ACHN (cell line): ENCODE measurements at places on chromosomes 7 and 10.

DNA sequence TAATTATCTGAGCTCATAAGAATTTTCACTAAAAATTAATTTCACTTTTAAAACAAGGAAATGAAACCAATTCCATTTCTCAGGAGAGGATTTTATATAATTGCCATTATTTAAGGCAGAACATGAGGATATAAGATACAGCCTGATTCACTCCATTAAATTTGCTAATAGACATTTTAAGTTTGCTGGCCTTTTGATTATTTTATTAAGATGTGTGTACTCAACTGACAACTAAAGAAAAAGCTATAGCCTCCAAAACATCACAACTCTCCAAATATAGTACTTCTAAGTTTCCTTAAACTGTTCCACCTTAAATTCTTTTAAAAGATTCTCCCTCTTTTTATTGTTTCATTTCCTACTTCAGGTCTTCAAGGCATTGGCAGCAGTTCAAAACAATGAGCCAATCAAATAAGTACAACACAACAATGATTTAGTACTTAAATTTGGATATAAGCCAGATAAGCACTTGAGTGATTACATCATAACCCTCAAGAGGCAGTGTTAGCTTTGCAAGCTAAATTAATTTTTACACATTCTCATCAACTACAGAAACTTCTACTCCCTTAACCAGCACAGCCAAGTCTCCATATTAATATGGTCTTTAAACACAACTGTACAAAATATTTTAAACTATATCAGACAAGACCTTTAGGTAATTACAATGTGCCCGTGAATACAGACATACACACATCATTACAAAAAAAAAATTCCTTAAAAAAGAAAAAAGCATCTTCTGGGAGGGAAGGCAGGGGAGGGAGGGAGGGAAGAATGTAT is 121.8 kb downstream of the KMT2C start:
- DNase-seq: peak; percentile 94

- DNase-seq: no peak
Measured at GRCh38 chr10:87705339-87705738, 45.7 kb downstream of the PAPSS2 start.

- no peak for DNase-seq
Measured at GRCh38 chr10:125363791-125364190, 203.4 kb upstream of the CTBP2 start.

DNA sequence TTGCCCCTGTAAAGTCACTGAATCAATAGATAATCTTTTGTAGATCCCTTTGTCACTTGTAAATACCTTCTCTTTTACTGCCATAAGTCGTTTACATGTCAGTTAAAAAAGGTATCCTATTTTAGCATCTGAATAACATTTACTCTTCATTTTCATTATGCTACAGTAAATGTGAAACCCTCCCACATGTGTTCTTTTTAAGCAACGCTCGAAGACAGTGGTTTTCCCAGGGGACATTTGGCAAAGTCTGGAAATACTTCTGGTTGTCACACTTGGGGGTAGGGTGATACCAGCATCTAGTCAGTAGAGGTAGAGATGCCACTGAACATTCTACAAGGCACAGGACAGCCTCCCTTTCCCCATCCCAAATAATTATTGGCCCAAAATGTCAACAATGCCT is 23.7 kb downstream of the ATAD1 start:
- no peak for DNase-seq

DNA sequence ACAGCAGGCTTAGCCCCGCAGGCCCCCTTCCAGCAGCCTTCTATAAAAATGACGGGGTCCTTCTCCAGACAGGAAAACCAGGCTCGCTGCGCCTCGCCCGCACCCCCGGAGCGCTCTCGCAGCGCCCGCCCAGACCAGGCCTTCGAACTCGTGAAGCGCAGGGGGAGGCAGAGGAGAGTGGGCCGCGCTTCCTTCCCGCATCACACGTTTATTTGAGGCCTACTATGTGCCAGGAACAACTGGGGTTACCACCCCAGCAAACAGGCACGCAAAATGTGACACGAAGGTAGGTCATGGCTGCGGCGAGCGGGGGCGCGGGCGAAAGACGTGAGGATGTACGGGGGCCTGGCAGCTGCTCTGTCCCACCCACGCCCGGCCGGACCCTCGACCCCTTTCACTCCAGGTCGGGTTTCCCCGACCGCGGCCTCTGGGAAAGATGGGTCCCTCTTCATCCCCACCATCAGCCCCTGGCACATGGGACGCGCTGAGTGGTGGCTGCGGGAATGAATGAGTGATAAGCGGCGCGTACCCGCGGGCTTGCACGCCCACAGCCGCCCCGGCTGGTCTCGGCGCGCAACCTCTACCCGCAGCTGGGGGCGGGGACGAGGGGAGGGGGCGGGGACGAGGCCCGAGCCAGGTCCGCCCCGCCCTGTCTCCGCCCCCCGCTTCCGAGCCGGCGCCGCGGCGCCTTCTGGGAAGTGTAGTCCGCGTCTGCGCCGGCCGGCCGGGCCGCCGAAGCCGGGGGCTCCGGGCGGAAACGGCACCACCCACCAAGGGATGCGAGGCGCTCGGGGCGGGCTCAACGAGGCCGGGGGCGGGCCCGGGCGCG is 59.1 kb downstream of the ZNF467 start:
- peak; percentile 94 for DNase-seq

- peak; percentile 56 for DNase-seq
Measured at GRCh38 chr10:31929261-31930022, 811 bp upstream of the ARHGAP12 start.

GRCh38 chr10:84665883-84666463 is 337.6 kb downstream of the CCSER2 start:
- DNase-seq: peak; percentile 44

DNA sequence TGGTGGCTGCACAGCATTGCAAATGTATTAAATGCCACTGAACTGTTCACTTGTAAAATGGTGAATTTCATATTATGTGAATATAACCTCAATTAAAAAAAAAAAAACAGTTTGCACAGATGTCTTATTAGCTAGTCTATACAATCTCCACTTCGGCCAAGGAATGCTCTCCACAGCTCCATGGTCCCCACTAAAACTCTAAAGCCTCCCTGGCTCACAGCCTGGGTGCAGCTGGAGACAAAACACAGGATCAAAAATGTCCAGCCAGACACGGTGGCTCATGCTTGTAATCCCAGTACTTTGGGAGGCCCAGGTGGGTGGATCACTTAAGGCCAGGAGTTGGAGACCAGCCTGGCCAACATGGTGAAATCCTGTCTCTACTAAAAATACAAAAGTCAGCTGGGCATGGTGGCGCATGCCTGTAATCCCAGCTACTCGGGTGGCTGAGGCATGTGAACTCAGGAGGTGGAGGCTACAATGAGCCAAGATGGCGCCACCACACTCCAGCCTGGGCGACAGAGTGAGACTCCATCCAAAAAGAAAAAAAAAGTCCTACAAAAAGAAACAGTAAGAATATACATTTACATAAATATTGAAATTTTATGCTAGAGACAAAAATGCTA is 66.0 kb downstream of the SRPK2 start:
- DNase-seq: no peak

GRCh38 chr7:24442170-24442777 is 131.0 kb upstream of the PALS2 start:
- DNase-seq: no peak

- DNase-seq: no peak
Measured at GRCh38 chr7:25775999-25776743, 375.8 kb upstream of the NFE2L3 start.

- DNase-seq: no peak
Measured at GRCh38 chr7:154412105-154412504, 359.9 kb downstream of the DPP6 start.

DNA sequence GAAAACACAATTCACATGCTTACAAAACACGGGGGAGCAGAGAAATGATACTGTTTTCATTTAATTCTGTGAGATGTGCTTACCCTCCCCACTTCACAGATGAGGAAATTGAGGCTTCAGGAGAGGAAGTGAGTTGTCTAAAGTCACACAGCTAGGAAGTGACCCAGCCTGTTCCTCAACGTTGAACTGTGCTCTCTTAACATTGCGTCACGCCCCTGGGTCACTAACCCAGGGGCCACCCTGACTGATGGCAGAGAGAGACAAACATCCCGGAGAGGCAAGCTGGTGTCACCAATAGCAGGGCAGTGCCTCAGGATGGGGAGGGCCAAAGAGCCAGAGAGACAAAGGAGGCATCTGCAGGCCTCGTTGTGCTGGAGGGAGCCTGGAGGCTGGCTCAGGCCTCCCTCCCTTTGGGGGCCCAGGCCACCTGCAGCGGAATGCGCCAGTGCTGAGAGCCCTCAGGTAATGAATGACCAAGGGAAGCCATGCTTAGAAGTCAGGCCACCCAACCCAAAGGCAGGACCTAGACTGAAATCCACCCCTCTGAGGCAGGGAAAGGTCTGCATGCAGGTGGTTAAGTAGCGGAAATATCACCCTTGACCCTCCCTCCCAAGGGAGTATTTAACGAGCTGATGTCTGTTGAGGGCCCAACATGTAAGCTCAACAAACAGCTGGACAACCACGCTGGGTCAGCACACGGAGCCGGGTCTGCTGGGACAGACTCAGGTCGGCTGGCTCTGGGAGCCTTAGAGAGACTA is 81.3 kb downstream of the C10orf105 start:
- no peak for DNase-seq

GRCh38 chr10:30041196-30042105 is 17.9 kb downstream of the JCAD start:
- DNase-seq: no peak

DNA sequence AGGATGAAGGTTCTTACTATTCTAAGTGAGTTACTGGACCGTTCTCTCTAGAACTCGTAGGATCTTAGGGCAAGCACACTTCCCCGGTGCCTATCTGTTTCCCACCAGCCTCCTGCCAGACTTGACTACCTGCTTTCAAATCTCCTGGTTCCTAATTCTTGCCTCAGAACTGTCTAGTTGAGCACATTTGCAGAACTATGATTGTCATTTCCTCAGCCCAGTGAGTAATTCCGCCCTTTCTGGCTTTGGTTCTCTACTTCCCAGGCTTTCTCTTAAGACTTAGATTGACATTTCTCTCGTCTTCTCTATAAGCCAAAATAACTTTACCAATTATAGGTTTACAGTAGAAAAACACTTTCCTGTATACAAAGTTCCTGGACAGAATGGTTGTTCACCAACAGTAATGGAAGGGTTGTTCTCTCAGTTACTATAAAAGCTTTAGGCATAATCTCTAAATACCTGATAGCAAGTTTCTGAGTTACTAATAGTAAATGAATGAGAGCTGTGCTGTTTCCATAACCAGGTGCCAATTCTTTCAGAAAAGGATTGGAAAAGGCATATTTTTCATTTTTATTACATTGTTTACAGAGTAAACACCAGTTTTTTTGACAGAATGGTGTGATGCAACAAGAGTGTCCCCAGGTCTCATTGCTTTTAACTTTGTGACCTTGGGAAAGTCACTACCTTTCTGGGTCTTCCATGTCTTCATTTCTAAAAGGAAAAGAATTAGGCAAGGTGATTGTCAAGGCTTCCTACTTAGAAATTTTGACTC is 41.1 kb downstream of the PLEKHA8 start:
- DNase-seq: no peak

DNA sequence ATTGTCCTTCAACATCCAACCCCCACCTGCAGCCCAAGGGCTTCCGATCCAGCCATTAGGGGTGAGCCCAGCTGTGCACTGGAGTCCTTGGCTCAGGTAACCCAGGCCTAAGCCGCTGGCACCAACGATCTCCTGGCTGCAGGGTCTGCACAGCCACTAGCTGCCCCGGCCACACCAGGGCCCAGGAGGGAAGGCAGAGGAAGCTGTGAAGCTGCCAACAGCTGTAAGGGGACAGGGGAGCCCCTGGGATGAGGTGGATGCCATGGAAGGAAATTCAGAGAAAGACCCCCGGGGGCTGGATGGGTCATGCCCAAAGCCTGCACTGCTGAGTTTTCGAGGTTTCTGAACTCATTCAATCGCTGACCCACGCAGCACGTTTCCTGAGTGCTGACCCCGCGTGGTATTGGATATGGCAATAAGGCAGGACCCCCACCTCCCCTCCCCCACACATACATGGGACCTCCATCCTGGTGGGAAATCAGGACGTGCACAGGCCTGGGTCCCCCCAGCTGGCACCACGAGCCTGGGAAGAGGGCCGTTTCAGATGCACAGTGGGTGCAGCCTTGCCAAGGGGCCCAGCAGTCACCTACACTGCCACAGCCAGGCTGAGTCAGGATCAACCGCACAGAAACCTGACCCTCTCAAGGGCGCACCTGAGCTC is 170.3 kb downstream of the DIP2C start:
- DNase-seq: no peak

- DNase-seq: peak; percentile 85
Measured at GRCh38 chr10:26441491-26442214, 3.5 kb downstream of the APBB1IP start.

DNA sequence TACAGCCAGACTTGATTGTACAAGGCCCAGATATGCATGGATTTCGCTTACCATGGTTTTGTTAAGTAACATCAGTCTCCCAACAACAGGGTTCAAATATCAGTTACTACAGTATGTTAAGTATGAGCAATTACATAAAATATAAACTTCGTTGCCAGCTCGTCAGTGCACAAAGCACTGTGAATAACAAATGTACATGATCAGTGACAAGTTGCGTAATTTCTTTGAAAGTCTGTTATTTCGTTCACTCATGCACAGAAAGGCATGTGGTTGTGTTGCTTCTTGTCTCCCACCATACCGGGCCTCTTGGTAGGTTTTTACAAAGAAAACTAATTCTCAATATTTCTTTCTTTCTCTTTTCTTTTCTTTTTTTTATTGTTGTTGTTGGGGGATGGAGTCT is 12.5 kb upstream of the ZNF487 start:
- no peak for DNase-seq

DNA sequence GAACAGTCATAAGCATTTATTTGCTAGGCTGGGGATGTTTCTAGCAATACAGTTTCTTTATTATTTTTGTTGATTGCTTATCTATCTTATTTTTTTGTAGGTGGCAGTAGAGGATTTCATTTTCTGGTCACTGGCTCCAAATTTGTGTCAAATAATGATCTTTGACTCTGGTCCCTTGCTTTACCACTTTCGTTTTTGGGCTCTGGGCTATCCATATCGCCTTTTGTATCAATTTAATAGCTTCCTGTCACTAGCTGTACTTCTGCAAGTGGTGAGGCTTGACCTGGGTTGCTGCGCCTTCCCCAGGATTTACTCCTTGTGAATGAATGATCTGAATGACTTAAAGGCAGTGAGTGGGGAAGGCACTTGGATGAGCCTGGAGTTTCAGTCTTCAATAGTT is 48.4 kb downstream of the MDFIC start:
- no peak for DNase-seq

DNA sequence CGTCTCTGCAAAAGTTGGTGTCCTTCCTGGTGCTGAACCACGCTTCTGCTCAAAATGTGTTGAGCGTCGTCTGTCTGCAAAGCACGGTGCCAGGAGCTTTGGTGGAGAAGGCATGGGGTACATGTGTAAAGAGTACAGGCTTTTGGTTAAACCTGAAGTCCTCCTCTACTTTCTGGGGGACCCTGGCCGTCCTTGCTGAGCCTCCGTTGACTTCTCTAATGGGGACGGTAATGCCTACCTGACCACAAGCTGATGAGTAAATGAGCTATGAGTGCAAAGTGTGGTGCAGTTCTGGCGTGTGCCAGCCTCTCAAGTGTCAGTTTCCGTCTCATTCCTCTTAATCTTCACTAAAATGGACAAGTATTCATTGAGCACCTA is 527 bp upstream of the HERPUD2 start:
- DNase-seq: peak; percentile 26

GRCh38 chr10:644943-645334 is 44.5 kb downstream of the DIP2C start:
- DNase-seq: no peak

GRCh38 chr7:8214244-8214824 is 47.6 kb downstream of the ICA1 start:
- no peak for DNase-seq

- DNase-seq: no peak
Measured at GRCh38 chr7:41732843-41733306, 30.0 kb upstream of the INHBA start.
